Endothelial cell (in vitro differentiated cells): ENCODE measurements at places on chromosomes 16 and 17.

GRCh38 chr16:77899416-77899815 lies 111.1 kb downstream of the VAT1L start:
- DNase-seq, result no peak

DNA sequence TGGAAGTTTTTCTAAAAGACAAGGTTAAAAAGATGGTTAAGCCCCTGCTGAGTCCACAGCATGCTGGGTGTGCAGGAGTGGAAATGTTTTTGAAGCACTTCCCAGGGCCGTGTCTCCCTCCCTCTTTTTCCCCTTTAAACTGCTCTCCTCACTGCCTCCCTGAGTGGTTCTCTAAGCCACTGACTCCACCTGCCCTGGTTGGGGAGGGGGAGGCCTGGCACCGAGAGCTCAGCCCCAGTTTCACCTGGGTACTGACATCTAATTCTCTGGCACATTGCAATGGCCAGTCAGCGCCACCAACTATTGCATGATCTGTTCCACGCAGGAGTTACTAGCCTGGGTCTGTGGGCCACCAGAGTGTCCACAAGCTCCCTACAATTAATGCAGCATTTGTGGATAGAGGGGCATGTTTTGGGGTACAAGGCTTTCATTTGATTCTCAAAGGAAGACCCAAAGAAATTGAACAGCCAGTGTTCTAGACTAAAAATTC lies 22.7 kb downstream of the MPP3 start:
- no peak for DNase-seq

DNA sequence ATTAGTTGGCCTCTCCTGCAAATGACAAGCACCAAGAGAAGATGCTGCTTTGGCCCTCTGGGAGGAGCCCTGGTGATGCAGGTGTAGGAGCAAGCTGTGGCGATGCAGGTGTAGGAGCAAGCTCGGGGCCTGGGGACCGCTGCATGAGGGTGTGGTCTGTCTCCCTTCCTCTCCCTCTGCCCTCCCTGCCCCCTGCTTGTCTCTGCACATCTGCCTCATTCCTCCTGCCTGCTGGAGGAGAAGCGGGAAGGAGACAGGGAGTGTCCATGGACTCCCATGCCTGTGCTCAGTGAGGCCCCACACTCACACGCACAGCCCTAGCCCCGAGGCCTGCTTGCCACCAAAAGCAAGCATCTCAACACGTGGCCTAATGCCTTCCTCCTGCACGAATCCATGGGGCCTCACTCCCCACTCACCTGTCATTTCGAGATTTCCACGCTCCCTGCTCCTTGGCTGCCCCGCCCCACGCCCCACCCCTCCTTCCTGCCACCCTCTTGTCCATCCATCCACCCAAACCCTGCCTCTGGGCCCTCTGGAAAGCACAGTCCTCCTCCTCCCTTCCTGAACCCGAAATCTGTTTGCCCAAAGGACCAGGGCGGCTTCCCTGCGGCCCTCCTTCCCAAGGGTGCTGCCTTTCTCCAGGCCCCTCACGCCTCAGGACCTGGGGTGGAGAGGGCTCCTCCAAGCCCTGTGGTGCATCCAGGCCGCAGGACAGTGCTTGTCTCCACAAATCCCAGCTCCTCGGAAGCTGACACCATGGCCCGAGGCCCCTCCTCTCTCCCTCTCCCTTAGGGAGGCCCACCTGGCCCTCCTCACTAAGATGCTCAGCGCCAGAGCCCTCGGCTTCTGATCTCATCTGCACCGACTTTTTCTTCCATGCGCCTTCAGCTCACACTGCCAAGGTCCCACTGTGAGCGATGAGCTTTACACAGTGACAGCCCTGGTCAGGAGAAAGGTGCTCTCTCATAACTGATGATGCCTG lies 11.8 kb upstream of the ALDH3A1 start:
- DNase-seq, result no peak

DNA sequence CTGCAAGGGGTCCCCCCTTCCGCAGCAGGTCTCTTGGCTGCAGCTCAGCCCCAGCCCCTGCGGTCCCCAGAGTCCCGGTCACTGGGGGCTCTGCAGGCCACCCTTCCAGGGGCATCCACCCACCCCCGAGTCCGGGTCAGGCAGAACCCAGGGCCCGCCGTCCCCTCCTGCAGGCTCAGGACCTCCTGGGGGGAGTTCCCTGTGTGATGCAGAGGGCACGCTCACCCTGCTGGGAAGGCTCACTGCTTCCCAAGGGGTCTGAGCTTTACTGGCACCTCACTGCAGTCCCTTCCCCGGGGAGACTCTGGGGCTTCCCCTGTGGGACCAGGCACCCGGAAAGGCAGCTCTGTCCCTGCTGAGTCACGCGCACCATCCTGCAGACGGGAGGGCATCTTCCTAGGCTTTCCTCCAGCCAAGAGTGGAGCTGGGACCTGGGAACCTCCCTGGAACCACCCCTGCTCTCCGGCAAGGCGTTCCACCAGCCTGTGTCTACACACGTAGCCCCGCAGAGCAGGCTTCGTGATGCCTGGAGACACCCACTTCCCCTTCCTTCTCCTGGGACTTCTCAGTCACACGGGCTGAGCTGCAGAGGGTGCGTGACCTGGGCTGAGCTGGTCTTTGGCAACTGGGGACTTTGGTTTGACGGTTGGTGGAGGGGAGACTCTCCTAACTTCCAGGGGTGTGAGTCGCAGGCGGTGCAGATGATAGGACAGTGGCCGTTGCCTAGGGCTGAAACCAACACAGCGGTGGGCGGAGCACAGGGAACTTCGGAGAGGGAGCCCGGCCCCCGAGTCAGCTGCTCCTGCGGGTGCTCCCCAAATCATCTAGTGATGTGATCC lies 23.4 kb downstream of the SLC25A10 start:
- DNase-seq, result no peak

DNA sequence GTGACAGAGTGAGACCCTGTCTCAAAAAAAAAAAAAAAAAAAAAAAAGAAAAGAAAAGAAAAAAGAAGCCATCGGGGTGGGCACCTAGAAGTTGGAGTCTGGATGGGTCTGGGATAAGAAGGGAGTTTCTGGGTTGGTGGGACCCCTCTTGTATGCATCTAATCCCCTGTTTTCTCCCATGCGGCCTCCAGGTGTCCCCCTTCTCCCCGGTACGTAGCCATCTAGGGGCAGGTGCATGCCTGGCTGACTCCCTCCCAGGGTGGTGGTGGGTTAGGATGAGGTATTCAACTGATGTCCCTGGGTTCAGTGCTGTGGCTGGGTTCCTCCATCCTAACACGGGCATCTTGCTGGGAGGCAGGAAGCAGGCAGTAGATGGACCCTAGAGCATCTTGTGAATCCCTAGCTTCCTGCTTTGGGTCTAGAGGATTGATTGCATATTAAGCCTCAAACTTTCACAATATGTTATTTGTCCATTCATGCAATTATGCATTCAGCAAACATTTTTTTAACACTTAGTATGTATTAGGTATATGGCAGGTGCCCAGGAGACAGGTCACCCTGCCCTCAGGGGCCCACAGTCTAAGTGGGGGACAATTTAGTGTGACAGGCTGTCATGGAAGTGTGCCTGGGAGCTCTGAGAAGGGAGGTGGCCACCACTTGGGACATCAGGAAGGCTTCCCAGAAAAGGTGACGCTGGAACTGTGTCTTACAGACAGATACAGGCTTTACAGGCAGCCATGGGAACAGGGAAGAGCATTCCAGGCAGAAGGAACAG lies 13.1 kb downstream of the FMNL1 start:
- DNase-seq, result no peak

- DNase-seq, result no peak
Observed at GRCh38 chr17:19654896-19655295, 6.3 kb downstream of the ALDH3A2 start.

DNA sequence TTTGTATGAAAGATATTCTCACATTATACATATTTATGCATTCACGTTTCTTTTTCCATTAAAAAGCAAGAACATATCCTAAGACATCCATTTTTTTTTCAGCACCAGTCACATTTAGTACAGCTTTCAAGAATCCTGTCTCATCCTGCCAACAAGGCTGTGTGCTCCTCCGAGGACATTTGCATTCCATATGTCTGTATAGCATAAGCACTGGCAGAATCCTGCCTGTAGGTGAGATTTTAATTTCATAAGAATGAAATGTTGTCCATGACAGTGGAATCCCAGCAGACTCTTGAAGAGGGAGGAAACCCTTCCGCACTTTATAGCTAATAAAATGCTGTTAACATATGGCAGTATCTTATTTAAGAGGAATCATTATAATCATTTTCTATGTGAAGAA lies 2.9 kb upstream of the PMP22 start:
- DNase-seq, result no peak
